Fibroblast of skin of left biceps (primary cell): ENCODE measurements at places on chromosomes 3 and 15.

GRCh38 chr15:98628216-98628615 is 20.1 kb upstream of the IGF1R start:
- DNase-seq: no peak

- no peak for DNase-seq
Observed at GRCh38 chr15:75782926-75783325, 60.3 kb upstream of the UBE2Q2 start.

DNA sequence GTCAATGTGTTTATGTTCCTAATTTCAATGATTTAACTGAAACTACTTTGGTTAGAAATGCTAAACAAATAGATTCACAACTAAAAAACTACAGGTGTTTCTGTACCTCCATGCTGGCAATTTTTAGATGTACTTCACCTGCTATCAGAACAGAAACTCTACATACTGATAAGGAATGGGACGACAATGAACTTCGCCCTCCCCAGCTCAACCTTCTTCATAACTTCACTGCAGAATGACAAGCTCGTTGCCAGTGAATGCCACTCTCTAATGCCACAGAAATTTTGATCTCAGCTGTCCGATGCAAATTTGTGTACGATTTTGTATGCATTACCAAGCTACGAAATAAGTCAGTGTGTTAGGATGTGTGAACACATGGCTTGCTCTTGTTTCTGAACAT is 133.4 kb downstream of the FOXP1 start:
- DNase-seq: no peak

DNA sequence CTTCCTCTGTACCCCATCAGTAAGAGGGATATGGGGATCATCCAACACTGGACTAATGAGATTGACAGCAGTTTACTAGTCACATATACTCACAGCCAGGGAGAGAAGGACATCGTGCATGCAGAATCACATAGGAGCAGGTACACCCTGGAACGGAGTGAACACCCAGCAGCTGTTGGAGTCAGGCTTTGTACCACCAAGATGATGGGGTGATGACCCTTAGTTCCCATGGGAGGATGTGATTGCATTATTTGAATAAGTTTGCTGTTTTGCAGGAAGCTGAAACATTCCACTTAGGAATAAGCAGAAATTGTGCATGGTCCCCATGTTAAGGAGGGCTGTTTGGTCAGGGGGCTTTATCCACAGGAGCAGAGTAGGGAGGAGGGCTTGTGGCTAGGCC is 482.7 kb upstream of the PDZRN3 start:
- DNase-seq: no peak

DNA sequence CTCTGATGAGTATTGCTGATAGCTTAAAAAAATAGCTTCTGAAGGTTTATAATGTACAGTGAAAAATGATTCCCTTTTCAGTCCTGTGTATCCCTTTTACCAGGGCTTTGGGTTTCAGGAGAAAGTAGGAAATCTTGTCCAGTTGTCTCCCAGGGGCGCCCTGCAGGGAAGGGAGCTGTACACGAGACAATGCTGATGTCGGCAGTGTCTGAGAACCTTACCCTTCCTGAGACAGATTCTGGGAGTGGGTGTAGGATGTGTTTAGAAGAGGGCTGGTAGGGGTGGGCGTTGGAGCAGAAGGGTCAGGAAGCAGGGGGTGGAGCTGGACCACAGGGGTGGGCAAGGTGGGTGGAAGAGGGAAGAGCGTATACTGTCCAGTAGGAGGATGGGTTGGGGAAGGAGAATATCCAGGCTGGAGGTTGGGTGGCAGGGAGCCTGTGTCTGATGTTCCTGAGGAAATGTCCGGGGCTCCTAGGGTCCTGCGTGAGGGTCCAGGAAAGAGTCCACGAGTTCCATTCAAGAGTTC is 5.6 kb downstream of the THPO start:
- DNase-seq: no peak

- no peak for DNase-seq
Observed at GRCh38 chr15:57282686-57283085, 93.6 kb upstream of the CGNL1 start.

- DNase-seq: no peak
Observed at GRCh38 chr3:13015286-13016082, 57.7 kb downstream of the IQSEC1 start.

DNA sequence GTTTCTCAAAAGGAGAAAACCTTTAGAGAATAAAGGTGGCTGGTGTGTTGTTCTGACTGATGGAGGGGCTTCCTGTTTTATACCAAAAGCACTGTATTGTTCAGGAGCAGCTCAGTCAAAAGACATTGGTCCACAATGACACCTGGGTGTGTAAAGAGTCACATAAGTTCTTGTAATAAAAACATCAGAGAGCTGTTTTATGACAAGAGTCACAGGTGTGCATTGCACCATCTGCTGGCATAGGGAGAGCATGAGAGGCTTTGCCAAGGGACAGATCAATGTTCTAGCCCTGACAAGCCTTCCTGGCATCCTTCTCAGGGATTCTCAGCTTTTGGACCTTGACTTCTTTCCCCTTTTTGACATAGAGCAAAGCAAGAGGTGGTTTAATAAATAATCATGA is 20.4 kb downstream of the ARPP21 start:
- no peak for DNase-seq

DNA sequence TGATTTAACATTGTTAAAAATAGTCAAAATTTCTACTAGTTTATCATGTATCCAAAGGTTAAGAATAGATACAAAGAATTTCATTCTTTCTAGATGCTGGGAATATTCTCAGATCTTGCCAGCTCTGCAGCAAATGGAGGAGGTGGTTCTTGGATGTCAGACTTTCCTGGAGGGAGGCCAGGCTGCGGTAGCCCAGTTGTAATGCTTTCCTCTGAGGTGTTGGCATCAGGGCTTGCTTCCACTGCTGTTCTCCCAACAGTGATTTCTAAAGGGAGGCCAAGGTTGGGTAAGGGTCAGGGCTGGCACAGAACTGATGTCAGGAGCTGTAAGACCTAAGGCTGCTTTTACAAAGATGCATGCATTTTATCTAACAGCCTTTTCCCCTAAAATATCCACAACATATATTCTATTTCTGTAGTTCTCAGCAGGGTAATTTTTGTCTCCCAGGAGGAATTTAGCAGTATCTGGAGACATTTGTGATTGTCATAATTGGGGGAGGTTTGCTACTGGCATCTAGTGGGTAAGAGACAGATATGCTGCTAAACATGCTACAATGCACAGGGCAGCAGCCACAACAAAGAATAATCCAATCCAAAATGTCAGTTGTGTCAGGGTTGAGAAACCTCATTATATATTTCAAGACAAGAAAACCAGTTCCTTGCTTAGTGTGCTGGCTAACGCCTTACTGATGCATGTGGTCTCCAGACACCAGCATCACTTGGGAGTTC is 42.0 kb upstream of the SPTSSB start:
- DNase-seq: no peak

- no peak for DNase-seq
Observed at GRCh38 chr3:169145540-169146178, 517.9 kb downstream of the MECOM start.

GRCh38 chr3:109532257-109533216 is 195.2 kb upstream of the DPPA4 start:
- peak; percentile 5 for DNase-seq

- no peak for DNase-seq
Observed at GRCh38 chr15:66760097-66760967, 58.3 kb downstream of the SMAD6 start.

GRCh38 chr3:37768107-37768809 is 93.4 kb upstream of the CTDSPL start:
- no peak for DNase-seq

DNA sequence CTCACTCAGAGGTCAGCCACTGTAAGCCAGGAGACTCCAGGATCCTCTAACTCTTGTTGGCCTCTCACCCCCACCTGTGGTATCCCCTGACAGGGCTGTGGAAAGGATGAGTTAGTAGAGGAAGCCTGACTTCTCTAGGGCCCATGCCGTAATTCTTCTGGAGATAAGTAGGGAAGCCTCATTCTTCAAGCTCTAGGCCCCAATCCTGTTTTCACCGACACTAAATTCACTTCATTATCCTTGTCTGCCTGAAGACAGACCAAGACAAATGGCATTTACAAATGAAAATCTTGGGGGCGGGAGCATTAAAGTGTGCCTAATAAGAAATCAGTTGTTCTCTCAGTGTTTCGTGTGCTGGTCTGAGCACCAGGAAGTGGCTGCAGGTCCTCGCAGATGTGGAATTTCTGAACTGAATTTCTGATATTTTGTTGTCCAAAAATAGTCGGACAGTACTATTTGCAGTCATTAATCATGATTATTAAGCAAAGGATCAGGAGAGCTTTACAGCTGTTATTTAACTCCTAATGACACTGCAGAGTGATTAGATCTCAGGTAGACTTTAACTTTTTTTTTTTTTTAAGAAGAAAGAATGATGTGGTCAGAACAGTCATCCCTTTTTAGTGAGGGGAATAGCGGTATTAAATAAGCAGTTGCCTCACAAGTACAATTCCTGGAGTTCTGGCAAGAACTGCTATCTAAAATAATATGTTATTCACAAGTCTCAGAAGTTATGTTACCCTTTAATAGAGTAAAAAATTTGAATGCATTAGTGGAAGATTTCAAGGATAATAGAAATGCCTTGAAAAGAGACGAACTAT is 58.4 kb downstream of the RBMS3 start:
- DNase-seq: no peak

DNA sequence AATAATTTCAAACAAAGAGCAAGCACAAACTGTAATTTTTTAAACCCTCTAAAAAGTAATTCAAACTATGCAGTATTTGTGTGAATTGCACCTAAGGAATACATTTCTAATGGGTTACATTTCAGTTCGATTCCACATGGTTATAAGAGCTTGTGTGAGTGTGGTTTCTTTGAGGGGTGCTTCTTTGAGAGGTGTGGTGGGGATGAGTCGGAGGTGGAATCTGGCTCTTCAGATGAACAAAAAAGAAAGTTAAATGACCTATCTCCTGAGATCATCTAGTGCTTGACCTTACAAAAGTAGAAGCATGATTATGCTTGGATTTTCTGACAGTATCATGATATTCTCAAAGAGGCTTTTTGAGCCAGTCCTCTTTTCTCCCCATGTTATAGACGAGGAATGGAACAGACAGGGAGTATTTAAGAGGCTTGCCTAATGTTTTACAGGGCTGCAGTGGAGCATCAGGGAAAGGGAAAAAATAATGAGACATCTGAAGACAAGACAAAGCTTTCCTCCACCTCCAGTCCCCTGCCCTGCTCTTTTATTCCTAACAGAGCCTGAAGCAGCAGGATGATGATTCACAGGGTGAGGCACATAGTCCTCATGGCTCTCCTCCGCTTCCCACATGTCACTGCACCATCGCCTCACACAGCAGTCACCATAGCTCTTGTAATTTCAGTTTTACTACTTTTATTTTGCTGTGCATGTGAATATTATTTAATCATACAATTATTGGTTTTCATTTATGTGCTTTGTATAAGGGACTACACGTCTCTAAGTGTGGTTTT is 82.0 kb downstream of the LYSMD4 start:
- no peak for DNase-seq

- no peak for DNase-seq
Observed at GRCh38 chr15:66038387-66039116, 169.3 kb downstream of the RAB11A start.

- no peak for DNase-seq
Observed at GRCh38 chr3:79767194-79767904, 449 bp downstream of the ROBO1 start.

DNA sequence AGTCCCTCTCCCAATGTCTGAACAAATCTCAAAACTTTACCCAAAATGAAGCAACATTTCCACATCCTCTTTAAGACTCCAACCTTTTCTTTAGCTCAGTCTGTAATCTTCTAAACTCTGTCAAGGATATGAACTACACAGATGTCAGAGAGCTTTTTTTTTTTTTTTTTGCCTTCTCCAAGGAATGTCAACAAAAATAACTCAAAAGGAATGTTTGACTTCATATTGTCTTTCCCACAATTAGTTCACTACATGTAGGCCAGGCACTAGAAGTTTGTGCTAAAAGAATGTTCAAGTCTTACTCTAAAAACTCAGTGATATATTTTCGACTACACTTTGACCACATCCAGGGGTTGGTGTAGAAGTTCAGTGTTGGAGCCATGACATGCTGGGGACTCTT is 37.1 kb downstream of the ADAMTS9 start:
- peak; percentile 59 for DNase-seq

- DNase-seq: no peak
Observed at GRCh38 chr15:74451322-74451721, 9.6 kb downstream of the UBL7 start.

DNA sequence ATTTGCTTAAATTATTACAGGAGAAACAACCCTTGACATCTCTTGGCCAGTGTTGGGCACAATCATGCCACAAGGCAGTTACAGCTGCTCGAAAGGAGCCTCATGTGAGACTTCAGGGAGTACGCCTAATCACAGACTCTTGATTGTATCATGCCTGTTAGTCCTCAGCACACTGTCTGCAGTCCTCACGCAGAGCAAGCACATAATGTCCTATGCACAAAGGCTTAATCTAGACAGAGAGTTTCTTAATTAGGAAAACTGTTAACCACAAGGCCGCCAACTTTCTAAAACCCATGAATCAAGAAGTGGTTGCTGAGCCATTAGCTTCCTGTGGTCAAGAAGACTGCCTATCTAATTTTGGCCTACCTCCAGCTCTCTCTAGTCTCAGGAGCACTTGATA is 172.0 kb downstream of the UNC13C start:
- peak; percentile 12 for DNase-seq

GRCh38 chr3:46663591-46664135 is 29.8 kb downstream of the ALS2CL start:
- no peak for DNase-seq

DNA sequence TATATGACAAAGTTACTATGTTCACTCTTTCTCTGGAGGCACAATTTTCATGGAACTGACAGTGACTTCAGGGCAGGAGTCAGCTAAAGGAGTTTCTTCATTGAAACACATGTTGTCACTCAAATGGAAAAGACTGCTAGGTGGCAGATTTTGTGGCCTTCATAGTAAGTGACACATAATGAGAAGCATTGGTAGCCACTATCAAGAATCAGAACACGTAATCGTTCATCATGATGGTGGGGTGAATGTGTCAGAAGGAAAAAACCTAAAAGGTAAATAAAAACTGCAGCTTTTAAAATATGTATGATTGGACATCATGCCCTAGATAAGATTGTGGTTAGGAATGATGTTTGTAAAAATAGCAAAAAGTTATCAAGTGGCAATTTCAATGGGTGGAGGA is 1491.0 kb downstream of the SI start:
- no peak for DNase-seq

DNA sequence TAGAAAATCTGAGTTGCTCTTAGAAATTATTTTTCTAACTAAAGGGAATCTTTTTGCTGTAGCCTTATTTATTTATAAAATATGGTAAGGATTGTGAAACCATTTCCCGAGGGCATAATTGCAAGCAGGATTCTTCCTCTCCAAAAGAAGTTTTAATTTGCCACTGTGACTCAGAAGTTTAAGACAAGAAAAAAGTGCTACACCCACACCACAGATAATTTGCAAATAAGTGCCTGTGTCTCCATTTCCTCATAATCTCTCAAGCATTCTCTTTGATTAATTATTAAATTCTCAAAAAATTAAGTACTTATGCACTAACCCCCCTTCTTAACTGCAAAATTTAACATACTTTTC is 43.6 kb downstream of the RASA2 start:
- peak; percentile 13 for DNase-seq

- no peak for DNase-seq
Observed at GRCh38 chr3:120623727-120624093, 27.6 kb downstream of the NDUFB4 start.
